Stimulated activated CD8-positive, alpha-beta memory T cell treated with anti-CD3 and anti-CD28 coated beads, Interleukin-4, amount 100 ng/mL, for 24 hours (primary cell): ENCODE measurements at places on chromosomes 2 and 18.

GRCh38 chr2:200393191-200393590 lies 86.7 kb downstream of the SPATS2L start:
- DNase-seq: no peak

GRCh38 chr18:29321561-29321960 lies 1144.6 kb upstream of the CDH2 start:
- no peak for DNase-seq

- DNase-seq: no peak
These were observed 36.1 kb downstream of the RIT2 start for GRCh38 chr18:43079422-43079821.

DNA sequence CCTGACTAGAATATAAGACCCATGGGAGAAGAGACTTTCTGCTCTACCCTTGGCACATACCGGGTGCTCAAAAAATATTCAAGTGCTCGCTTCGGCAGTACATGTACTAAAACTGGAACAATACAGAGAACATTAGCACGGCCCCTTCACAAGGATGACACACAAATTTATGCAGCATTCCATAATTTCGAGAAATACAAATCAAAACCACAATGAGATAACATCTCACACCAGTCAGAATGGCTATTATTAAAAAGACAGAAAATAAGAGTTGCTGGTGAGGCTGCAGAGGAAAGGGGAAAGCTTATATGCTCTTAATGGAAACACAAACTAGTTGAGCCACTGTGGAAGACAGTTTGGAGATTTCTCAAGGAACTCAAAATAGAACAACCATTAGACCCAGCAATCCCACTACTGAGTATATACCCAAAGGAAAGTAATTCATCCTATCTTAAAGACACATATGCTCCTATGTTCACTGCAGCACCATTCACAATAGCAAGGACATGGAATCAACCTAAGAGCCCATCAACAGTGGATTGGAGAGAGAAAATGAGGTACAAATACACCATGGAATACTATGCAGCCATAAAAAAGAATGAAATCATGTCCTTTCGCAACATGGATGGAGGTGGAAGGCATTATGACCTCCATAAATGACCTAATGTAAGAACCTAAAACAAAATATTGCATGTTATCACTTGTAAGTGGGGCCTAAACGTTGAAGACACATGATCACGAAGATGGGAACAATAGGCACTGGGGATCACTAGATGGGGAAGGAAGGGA lies 71.6 kb upstream of the CYP1B1 start:
- DNase-seq: no peak

GRCh38 chr2:102704531-102704930 lies 57.3 kb upstream of the TMEM182 start:
- no peak for DNase-seq

- no peak for DNase-seq
These were observed 417.0 kb downstream of the SLC4A3 start for GRCh38 chr2:220044383-220044782.

- no peak for DNase-seq
These were observed 1.9 kb downstream of the PRKRA start for GRCh38 chr2:178448968-178449661.

GRCh38 chr2:147594038-147594437 lies 250.8 kb upstream of the ACVR2A start:
- DNase-seq: no peak

DNA sequence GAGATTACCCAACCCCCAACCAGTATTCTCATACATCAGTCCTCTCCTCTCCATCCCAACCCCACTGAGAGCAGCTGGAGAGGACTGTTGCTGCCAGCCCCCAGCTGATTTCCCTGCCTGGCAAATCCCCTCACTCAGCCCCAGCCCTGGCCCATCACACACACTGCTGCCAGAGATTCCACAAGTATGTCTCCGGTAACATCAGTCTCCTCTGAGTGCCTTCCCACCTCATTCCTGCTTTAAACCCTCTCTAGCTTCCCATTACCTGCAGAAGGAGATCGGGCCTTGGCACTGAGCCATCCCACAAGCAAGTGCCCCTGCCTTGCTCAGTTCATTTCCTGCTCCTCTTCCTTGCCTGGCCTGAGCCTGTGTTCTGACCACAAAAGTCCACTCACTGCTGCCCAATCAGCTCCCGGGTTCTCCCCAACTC lies 50.6 kb upstream of the ZFP36L2 start:
- no peak for DNase-seq

- DNase-seq: no peak
These were observed 47.4 kb upstream of the DNAJC10 start for GRCh38 chr2:182668671-182669070.

GRCh38 chr2:156672556-156673332 lies 236.6 kb downstream of the GPD2 start:
- DNase-seq: no peak

DNA sequence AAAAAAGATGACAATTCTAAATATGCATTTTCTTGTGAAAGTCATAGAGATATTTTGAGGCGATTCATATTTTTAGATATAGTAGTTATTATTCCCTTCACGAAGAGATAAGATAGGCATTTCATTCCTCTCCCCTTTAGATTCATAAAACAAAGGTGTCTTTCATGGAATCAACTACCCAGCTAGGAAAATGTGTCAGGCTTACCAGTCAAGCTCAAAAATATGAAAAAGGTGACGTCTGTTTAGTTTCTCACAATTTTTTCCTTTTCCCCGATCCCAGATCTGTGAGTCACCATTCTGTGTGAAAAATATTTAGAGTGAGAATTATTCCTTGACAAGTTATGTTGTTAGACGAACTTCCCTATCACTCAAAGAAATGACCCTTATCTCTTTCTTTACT lies 95.4 kb upstream of the FN1 start:
- DNase-seq: no peak

- no peak for DNase-seq
These were observed 339.4 kb upstream of the ID2 start for GRCh38 chr2:8342407-8342806.

DNA sequence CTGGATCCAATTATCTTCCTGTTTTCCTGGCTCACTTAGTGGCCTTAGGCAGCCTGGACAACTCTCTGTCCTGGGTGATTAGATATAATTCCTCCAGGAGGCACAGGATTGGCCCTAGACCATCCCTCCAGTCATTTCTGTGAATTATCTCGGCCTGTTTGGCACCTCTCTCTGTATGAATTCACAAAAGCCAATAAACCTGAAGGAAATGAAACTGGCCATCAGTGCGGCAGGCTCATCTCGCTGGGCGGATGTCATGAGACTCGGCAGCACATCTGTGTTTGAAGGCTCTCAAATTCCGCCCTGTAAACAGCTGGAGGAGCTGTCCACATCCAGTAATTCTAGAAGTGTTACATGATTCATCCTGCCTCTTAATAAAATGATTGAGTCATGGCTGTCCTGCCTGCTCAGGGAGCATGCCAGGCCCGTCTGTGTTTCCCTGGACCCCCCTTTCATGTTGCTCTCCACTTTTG lies 38.6 kb downstream of the ACOXL start:
- DNase-seq: no peak

DNA sequence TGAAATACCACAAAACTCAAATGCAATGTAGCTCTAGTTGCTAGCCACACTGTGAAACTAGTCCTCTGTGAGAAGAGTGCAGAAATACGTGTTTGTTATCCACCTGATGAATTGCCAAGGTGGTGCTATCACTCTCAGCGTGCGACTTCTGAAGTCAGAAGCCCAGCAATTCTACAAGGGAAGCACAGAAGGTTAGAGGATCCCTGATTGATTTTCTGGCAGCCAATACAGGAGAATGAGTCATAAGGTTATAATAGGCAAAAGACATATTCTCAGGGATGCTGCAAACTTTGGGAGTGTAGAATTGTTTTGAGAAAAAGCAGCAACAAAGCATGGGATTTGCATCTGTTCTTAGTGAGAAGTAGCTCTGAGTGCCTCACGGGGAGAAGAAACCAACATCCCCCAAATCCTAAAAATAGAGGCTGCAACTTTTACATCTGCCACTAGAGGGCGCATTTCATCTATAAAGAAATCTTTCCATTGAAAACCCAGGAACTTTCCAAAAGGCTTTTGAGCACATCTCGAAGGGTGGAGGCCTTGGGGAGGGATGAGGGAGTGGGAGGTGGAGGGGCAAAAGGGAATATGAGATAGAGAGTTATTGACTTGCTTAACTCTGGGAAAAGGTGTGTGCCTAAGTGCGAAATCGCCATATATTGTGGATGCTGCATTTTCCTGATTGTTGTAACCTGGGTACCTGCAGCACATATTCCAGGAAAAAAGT lies 78.0 kb downstream of the TMEM182 start:
- DNase-seq: no peak

- DNase-seq: no peak
These were observed 327.2 kb downstream of the EN1 start for GRCh38 chr2:118520246-118520645.

DNA sequence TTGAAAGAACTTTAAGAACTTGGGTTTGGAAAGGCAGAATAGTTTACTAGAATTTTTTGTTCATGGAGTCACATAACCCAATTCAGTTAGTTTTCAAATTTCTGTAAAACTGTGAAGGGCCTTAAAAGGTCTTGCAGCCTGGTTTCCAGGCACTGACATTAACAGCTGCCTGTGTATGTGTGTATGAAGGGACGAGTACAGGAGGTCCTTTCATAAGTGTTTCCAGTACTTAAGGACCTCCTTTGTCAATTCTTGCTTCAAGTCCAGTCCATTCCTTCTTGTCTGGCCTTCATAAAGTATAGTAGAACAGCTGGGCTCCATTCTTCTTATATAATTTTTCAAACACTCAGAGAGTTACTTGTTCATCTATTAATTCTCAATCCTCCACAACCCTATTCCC lies 136.5 kb downstream of the NR4A2 start:
- DNase-seq: no peak

DNA sequence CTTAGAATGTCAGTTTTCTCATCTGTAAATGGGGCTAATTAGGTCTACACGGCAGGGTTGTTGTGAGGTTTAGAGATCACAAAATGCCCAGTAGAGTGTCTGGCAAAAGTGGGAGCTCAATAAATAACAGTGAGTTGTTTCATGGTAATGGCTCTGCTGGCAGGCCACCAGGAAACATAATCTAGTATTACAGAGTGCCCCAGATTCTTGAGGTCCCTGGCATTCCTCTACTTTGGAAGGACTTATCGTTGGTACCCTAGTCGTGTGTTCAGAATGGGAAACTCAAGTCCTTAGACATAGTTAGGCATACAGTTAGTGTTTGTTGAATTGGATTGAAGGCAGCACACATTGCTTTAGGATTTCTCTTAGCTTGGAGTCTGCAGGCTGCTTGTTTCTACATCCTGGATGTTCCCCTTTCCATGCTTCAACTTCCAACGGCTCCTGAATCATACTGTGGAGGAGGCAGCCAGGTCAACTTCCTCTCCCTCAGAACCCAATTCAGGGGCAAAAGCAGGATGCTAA lies 161.5 kb upstream of the FOSL2 start:
- DNase-seq: no peak

GRCh38 chr18:79258447-79258846 lies 137.3 kb upstream of the NFATC1 start:
- no peak for DNase-seq
